ENCODE measurements at places on chromosomes 5 and 9. TPM values are rescaled to one million over a fixed set of nuclear protein-coding genes. Genes with fewer than 3 reads are reported as not detected.
A peak's percentile ranks its signal among the peaks of the same experiment; 100 is the strongest.

Gene PPP3R2
- not detected for total RNA-seq

Gene ZBTB26
- 5.8 TPM for total RNA-seq

Gene PCSK1
- total RNA-seq = 1.4 TPM

Gene C5orf58
- total RNA-seq = 0.47 TPM

Gene MIER3
- 14.0 TPM for total RNA-seq

Gene VCAN
- 92.0 TPM for total RNA-seq

Gene ACOT12
- not detected for total RNA-seq

Gene AK8
- total RNA-seq = 0.33 TPM

Gene CAVIN4
- 22.7 TPM for total RNA-seq

DNA sequence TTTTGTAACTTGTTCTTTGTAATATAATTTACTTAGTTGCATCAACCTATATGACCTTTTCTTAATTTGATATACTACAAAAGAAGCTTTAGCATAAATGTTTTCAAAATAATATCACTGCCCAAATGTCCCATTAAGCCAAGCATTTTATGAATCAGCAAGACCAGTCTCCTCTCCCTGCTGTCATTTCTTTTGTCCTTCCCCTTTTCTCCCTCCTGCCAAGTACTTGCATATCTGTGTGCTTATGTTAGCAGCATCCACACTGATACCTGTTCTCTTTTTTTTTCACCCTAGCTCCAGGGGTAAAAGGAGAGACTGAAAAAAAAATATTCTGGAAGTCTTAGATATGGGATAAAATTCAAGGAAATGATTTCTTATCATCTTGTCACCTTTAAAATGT is 69.7 kb downstream of the ZSWIM6 start:
- no peak for DNase-seq

- peak; percentile 81 for DNase-seq
These were observed at the start of gene CLIC3 for GRCh38 chr9:136996361-136997292. Gene CLIC3 (minus strand): TSS chr9:136996568. CDS start chr9:136996543, 25 bp downstream.

DNA sequence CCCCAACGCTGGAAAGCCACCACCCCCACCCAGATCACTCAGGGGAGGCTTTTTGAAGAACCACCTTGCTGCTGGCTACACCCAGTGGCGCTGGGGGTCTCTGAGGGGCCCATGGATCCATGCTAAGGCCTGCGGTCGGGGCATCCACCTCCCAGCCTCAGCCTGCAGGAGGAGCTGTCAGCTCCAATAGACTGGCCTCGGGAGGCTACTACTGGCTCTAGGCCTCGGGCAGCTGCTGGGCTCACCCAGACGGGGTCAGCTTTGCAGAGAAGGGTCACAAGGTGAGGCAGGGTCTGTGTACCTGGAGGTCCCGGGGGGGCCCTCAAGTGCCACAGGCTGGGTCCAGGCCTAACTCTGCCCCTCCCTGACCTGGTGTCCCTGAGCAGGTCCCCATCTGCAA is 193.7 kb downstream of the OLFM1 start:
- DNase-seq = no peak

DNA sequence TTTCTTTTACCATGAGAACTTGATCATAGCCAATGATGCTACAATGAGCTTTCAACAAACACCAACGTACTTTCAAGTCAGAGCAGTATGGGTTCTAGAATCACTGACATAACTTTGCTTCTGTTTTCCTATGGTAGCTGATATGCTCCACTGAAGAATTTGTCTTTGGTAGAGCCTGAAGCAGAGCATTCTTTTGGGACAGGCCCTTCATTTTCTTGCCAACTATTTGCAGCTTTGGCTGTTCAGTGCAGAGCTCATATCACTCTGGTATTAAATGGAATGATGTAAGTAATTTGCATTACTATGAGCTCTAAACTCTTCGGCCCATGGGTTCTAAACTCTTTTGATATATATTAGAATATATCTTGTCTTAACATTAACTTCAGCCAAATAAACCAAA is 51.8 kb upstream of the APC start:
- no peak for DNase-seq

DNA sequence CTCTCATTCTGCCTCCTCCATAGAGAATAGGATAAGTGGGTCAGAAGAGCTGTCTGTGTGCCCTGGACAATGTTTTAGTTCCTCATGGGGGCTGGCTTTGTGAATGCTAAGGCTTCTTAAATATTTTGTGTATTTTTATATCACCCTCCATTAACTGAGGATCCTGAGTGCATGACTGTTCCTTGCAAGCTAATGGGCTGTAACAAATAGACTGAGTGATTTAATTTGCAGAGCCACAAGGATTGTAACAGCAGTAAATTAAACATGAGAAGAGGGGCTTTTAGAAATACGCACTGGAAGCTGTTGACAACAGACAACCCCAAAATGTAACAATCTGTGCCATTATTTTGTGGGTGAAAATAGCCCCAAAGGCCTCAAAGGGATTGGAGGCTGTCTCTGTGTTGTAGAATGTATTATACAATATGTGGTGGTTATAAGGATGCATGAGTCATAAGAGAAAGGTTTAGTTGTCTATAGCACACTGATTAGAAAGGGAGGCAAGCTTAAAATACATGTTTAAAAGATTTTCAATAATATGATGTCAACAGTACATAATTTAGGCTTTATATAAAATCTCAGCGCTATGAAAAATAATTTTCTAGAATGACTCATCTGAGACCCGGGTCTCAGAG is 152.7 kb upstream of the ACTBL2 start:
- no peak for DNase-seq

DNA sequence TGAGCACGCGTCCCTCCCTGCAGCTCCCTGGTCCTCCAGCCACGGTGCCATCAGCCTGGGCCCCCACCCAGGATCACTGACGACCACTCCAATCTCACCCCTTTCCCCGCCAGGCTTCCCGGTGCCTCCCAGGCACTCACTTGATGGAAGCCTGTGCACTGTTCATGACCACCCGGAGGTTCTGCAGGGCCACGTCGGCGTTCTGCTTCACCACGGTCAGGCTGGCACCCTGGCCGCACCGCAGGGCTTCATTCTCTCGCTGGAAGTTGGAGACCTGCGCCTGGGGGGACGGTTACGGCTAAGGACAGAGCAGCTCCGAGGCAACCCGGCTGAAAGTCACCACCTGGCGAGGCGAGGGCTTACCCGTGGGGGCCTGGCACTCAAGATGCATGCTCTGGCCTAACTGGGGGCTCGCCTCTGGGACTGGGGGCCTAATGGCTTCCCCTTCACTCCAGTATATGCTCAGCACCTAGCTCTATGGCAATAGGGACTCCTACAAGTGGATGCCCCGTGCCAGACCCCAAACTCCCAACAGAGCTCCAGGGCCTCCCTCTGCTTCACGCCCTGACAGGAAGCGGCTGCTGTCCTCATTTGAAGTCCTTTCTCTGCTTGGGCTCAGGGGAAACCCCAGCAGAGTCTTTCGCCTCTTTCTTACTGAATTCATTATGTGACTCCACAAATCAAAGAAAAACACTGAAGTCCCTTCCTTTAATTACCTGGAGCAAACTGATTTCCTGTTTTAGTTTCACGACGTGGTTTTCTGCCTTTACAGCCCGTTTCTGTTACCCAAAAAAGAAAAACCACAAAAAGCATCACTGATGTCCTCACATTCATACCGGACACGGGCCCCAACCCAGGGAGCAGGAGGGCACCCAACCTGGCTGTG is 4.2 kb upstream of the SNAPC4 start:
- DNase-seq = no peak

DNA sequence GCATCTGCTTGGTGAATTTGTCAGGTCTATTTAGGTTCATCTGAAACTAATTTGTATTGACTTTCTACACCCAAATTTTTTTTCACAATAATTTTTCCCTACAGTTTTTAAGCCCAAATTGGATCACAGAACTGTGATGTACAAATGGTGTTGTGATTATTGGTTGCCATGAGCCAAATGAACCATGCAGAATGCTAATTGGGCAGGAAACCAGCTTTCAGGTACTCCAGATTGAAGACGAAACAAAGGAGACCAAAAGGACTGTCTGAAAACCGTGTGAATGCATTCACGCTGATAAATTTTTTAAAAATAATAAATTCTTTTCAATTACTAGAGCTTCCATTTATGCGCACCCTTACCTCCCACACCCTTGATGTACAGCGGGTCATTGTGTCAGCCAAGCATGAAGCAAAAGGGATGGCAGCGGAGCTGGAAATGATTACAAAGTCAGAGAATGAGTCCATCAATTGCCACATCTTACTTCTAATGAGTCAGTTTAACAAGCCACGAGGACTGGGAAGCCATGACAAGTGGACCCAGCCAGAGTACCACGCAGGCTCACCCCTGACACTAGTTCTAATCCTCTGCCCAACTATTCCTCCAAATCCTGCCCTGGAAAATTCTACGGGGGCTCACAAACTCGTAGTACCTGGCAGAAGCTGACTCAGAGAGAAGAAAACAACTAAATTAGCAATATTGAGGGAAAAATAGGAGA is 66.5 kb downstream of the SEMA6A start:
- no peak for DNase-seq

GRCh38 chr9:126151031-126151685 is 175.5 kb upstream of the MVB12B start:
- no peak for DNase-seq

- no peak for DNase-seq
These were observed 86.6 kb downstream of the LMX1B start for GRCh38 chr9:126700296-126700695.

DNA sequence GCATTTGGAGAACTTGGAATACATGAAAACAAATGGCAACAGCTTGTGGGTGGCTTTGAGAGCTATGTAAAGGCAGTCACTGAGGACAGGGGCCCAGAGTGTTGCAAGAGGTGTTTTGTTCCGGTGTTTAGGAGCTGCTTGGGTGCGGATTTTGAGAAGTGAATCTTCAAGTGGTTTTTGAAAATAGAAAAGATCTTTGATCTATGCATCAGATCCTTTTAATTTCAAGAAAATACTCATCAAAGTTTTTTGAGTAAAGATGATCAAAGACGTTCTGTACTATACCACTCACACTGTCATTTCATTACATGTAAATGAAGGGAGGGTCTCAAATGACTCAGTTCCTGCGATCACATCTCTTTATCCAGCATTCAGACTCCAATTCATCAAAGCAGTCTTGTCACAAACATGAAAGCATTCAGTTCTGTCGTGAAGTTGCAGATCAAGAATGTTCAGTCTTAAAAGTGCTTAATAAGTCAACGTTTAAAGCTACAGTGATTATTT is 112.5 kb downstream of the WDR41 start:
- no peak for DNase-seq

DNA sequence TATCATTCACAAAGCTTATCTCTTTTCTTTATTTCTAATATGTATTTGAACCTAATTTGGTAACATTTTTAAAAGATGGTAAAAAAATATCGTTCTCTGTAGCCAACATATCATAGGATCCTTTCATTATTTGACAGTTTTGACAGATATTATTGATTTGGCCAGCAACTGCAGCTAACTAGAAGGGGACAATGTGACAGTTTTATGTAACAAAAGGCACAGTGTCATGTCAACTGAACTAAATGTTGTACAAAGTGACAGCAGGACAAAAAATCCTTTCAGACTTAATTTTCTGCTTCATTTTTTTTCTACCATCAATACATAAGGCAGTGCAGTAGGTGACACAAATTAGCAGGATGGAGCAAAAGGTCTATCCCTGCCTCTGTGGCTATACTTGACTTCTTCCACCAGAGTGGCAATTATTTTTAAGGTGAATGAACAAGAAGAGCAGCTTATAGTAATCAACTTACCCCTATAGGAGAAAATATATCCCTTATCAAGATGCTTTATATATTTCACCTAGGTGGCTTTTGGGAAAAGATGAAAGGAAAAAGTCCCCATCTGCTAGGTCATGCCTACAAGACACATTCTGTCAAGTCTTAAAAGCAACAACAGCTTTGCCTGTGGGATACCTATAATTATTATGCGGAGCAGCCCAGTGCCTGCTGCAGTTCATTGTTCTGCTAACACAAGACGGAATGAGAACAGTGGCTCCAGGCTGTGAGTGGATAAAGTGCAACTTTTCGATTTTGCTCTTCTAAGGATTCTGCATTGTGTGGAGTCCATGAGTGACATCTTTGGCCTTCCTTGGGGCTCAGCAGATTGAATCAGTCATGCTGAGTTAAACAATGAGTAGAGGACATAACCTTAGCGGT is 694.9 kb downstream of the ISL1 start:
- DNase-seq = no peak

- DNase-seq = no peak
These were observed 16.6 kb upstream of the STOM start for GRCh38 chr9:121386442-121387175.
